ENCODE measurements at places on chromosomes 3 and 15. TPM values are rescaled to one million over a fixed set of nuclear protein-coding genes. Genes with fewer than 3 reads are reported as not detected.

Gene FANCI
- 55.2 TPM for total RNA-seq

Gene HCLS1
- total RNA-seq, result not detected

Gene TEX264
- total RNA-seq, result 64.9 TPM

Gene TMEM212
- total RNA-seq, result not detected

Gene GRAMD2A
- total RNA-seq, result not detected

Gene EPHB3
- 0.23 TPM for total RNA-seq

Gene EBLN2
- 0.39 TPM for total RNA-seq

Gene NISCH
- total RNA-seq, result 12.0 TPM

Gene IMPG2
- total RNA-seq, result 0.04 TPM

Gene SPINT1
- total RNA-seq, result 1.2 TPM

Gene NR1I2
- total RNA-seq, result not detected

Gene ZNF80
- not detected for total RNA-seq

Gene SNTN
- total RNA-seq, result not detected

Gene SERPINI2
- not detected for total RNA-seq

Gene CYP1A2
- not detected for total RNA-seq

Gene COL7A1
- 227 TPM for total RNA-seq

Gene CPLX3
- total RNA-seq, result 0.07 TPM

Data from A549 treated with ZK216348 at 1 μM for 4 hours (cell line).